HL-60 (cell line): ENCODE measurements at places on chromosomes 13 and 19.

DNA sequence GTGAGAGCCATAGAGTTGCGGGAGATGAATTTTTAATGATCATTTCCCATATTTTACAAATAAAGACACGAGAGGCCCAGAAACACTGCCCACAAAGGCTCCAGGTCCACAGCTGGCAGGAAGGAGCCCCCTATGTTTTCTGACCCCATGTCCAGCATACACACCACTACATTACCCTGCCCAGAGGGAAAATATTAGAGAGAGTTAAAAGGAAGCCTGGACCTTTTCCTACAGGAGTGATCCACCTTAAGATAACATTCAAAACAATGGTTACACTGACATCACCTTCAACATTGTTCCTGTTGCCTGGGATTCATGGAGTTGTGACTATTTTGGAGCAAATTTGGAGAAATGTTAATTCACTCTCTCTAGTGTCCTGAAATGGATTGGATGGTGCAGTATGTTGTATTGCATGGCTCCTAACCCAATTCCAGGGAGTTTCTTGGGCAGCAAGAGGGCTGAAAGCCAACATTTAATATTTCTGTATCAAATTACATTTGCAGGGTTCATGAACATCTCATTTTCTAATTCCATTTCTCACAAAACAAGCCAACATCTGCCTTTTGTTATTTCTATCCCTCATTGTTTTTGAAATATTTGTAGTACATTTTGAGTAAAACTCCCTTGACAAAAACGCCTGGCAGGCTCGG, 172.5 kb downstream of the DLEU7 start:
- DNase-seq, result no peak

DNA sequence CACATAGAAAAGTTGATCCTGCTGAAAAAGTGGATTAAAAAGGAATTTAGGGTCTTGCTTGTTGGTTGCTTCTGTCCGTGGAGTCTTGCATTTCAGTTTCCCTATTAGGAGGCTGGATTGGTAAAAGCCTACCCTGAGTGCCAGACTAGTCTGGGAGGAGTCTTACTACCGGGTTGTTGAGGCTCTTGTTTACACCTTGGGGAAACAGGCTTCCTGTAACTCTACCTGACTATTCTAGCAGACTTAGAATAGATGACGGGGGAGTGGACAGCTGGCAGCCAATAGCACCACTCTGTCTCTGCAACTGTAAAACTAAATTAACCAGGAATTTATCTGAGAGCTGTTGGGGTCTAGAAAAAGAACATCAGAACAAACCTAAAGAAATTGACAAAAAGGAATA, 11.3 kb upstream of the MPHOSPH8 start:
- DNase-seq, result no peak

GRCh38 chr13:104954210-104954609, 1581.3 kb downstream of the EFNB2 start:
- DNase-seq, result no peak

- no peak for DNase-seq
These were observed 85.2 kb upstream of the RNF113B start for GRCh38 chr13:98262292-98262691.

- DNase-seq, result no peak
These were observed 104.9 kb downstream of the HSPH1 start for GRCh38 chr13:31056644-31057271.

DNA sequence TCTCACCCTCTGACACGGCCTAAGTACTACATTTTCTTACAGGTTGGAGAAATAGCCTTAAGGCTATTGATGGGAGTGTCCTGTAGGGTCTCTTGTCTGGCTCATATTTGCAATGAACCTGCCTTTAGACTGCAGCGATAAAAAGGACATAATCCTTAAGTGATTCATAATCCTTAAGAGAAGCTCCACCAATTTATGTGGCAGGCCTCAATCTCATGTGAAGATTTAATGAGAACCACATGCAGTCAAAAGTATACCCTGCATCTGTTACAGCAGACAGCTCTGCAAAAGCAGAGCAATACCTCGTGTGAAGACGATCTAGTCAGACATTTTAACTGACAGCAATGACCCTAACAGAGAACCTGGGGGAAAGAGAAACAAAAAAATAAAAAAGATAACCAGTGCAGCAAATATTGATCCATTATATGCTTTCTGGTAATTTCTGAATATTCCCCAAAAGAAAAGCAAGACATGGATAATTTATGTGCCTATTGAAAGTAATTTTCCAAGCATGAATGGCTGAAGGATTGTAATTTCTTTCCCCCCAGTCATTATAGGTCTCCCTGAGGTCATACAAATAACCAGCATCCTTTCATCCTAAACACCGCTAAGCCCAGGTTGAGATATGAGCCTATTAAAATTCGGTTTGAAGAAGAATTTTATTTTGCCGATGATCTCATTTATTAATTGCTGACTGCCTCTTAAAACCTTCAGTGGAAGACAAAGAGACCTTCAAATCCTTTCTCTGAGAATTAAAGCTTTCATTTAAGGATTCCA, 321.8 kb upstream of the NBEA start:
- no peak for DNase-seq

DNA sequence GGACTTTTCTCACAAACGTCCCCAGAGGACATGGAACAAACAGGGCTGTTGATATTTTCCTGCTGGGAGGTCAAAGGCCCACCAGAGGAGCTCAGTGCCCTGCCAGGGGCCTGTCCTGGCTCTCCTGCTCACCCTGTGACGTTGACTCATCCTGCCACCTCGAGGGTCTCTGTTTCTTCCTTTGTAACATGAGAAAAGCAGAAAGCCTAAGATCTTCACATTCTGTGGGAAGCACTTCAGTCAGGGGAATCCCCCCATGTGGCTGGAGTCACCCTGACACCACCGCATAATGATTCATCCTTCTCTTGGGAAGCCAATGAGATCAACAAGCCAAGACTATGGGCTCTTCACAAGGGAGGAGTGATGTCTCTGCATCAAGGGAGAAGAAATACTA, 147.9 kb downstream of the KATNAL1 start:
- no peak for DNase-seq

DNA sequence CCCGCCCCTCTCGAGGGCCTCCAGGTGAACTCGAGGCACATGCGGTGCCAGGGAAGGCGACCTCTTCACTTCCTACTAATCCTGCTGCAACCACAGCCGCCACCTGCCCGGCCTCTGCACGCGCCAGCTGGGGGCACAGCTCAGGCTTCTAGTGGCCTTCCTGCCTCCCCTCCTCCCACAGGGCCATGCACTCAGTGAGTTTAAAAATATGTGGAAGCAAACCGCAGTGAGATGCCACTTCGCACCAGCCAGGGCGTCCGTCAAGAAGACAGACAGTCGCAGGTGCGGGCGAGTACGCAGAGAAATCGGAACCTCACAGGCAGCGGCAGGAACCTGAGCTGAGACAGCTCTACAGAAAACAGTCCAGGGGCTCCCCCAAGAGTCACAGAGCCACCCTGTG, 10.4 kb downstream of the LMNB2 start:
- DNase-seq, result peak; percentile 38

DNA sequence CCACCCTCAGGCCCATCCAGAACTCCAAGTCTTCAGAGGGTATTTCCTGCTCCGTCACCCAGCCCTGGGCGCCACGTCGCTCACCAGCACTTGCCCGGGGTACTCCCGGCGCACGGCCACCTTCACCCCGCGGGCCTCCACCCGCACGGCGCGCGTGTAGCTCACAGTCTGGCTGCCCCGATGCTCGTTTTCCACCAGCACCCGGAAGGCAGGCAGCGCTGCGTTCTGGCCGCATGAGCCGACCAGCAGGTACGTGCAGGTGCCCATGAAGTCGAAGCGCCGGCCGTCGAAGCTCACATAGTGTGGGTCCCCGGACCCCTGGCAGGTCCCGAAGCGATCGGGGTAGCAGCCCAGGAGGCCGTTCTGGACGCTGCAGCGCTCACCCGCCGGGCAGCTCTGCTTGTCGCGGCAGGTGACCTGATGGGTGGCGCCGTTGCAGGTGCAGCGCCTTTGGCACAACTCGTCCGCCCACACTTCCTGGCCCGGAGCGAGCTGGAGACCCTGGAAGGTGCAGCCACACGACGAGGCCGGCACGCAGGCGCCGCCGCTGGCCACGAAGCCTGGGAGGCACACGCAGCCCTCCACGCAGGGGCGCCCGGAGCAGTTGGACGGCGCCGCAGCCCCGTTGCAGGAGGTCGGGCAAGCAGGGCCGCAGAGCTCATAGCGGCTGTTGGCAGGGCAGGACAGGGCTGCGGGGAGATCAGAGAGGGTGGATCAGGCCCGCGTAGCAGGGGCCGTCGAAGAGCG, 19.2 kb downstream of the FCGBP start:
- DNase-seq, result no peak

DNA sequence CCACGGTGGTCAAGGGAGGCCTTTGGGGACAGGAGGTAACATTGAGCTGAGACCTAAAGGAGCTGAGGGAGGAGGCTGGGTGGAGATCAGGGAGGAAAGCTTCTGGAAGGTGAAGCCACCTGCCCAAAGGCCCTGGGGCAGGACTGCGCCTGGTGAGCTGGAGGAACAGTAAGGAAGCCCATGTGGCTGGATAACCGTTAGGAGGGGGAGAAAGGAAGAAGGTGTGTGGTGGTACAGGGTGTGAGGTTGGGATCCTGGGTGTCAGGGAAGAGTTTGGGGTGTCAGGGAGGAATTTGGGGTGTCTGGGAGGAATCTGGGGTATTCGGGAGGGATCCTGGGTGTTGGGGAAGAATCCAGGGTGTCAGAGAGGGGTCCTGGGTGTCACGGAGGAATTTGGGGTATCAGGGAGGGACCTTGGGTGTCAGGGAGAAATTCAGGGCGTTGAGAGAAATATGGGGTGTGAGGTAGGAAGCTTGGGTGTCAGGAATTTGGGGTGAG, 695 bp downstream of the TICAM1 start:
- no peak for DNase-seq

GRCh38 chr13:73177916-73178565, 119.2 kb downstream of the KLF5 start:
- DNase-seq, result no peak

DNA sequence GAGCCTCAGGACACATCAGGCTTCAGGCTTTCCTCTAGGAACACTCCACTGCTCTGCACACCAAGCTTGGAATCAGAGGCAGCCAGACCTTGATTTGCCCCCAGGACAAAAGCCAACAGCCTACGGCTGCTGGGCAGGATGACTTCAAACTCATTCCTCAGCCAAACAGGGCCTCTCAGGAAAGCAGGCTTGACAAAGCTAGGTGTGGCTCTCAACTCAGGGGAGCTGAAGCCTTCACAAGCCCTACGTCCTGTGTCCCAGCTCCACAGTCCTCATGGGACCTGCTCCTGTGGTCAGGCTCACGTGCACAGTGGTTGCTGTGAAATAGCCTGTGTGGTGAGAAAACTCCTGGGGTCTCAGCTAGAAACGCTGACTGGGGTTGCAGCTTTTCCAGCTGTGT, 398.9 kb upstream of the ZNF507 start:
- no peak for DNase-seq

DNA sequence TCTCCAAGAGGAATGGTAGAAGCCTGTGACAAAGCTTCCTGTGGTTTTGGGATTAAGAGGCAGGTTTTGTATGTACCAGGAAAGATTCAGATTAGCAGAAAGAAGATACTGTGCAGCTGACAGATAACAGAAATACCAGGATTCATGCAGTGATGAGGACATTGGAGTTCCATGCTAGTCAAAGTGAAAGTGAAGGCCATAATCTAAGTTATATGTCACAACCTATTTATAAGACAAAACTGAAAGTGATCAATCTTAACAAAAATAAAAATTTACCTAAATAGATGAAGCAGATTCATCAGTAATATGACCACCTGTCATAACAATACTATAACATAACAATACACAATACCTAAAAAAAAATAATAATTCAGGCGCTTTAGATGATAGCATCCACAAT, 1305.2 kb upstream of the PCDH9 start:
- no peak for DNase-seq

DNA sequence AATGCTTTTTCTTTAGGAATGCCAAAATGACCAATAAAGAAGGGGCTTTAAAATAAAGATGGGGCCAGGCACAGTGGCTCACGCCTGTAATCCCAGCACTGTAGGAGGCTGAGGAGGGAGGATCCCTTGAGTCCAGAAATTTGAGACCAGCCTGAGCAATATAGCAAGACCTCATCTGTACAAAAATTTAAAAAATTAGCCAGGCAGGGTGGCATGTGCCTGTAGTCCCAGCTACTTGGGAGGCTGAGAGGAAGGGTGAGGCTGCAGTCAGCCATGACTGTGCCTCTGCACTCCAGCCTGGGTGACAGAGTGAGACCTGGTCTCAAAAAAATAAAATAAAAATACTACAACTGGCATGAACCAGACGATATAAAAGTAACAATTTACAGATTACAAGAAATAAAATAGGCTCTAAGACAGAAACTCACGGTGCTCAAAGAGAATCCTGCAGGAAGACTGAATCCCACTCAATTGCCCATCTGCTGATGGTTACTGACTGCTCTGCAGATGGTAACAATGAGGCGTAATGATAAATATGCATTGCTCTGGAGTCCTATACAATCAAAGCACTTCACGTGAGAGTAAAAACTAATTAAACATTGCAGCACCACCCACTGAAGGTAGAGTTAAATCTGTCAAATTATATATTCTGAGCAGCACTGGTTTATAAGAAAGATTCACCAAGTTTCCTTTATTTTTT, 93.2 kb downstream of the LHFPL6 start:
- DNase-seq, result no peak

DNA sequence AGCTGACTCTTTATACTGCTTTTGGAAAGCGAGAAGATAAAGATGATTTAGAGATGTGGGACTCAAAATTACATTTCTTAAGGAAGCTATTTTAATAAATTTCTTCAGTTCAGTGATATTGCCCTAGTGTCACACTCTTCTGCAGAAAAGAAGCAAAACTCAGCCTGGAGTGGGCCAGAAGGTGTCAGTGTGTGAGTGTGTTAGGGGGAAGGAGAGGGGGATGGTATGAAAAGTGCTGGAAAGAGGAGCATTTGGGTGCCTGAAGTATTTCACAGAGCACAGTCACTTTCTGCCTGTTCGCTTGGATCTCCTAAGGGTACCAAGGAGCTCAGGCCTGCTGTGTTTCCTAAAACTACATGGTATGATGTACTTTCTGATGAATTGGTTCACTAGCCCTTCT, 84.5 kb upstream of the FRY start:
- no peak for DNase-seq

DNA sequence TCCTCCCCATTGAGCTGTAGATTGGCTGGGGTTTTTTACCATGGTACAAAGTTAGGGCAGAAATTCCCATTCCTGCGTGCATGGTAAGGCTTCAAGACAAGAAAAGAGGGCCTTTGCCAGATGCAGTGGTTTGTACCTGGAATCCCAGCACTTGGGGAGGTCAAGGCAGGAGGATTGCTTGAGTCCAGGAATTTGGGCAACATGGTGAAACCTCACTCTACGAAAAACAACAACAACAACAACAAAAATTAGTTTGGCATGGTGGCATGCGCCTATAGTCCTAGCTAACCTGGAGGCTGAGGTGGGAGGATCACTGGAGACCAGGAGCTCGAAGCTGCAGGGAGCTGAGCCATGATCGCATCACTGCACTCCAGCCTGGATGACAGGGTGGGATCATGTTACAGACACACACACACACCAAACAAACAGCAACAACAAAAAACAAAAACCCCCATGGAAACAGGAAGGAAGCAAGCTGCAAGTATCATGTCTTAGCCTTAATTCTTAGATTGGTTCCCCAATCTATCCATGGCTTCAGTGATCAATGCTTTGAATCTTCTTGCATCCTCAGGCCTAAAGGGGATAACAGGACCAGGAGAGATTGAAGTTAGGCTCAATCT, 5.5 kb upstream of the WTIP start:
- no peak for DNase-seq
